Stimulated activated CD4-positive, alpha-beta T cell treated with anti-CD3 and anti-CD28 coated beads, Interleukin-12 subunit alpha, Interleukin-12 subunit beta, amount 100 ng/mL, for 4 hours (primary cell): ENCODE measurements at places on chromosomes 2 and 18.

DNA sequence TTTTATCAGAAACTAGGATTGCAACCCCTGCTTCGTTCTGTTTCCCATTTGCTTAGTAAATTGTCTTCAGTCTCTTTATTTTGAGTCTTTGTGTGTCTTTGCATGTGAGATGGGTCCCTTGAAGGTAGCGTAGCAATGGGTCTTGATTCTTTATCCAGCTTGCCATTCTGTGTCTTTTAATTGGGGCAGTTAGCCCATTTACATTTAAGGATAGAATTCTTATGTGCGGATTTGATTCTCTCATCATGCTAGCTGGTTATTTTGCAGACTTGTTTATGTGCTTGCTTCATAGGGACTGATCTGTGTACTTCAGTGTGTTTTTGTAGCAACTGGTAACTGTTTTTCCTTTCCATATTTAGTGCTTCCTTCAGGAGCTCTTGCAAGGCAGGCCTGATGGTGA lies 73.5 kb downstream of the EPC2 start:
- no peak for DNase-seq

- no peak for DNase-seq
Observed at GRCh38 chr2:142665241-142665640, 212.2 kb upstream of the KYNU start.

DNA sequence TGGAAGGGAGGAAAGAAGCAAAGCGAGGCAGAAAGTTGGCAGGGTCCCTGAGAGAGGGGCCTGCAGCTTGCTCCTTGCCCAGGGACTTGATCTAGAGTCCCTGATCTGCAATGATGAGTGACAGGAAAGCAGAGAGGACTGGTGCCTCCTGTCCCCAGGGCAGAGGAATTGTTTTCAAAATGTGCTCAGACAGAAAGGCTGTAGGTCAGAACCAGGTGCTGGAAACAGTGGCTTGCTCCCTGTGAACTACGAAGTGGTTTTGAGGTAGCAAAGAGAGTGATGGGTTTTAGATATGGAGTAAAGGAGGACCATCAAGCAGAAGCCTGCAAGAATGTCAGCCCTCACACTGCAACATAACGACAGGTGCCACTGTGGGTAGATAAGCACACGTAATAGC lies 164.9 kb upstream of the SERTAD2 start:
- DNase-seq, result no peak

GRCh38 chr2:144643537-144644336 lies 123.8 kb upstream of the ZEB2 start:
- DNase-seq, result no peak

GRCh38 chr2:236607471-236608187 lies 38.0 kb downstream of the ACKR3 start:
- no peak for DNase-seq

GRCh38 chr2:214050731-214051130 lies 360.1 kb upstream of the VWC2L start:
- no peak for DNase-seq

GRCh38 chr2:238090887-238091286 lies 9.3 kb upstream of the ESPNL start:
- DNase-seq, result no peak

GRCh38 chr2:138029276-138029675 lies 65.0 kb downstream of the HNMT start:
- DNase-seq, result no peak

DNA sequence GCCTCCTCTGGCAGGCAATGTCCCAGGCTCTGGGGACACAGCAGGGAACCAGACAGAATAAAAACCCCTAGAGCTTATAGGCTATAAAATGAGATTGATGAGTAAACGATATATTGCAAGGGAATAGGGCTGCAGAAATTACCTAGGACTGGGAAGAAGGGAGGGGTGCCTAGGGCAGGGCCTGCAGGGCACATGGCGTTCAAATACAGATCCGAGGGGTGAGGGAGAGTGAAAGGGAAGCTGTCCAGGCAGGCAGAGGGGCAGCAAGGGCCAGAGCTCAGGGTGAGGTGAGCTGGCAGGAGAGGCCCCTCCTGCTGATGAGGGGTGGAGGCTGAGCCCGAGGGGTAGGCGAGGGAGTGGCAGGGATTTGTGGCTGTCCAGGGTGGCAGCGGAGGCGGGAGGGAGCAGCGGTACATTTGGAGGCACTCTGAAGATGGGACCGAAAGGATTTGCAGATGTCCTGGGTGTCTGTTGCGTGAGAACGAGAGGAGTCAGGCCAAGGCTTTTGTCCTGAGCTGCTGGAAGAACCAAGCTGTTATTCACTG lies 33.7 kb downstream of the KCNIP3 start:
- DNase-seq, result no peak

- DNase-seq, result no peak
Observed at GRCh38 chr2:127778850-127779249, 32.1 kb downstream of the WDR33 start.

GRCh38 chr18:49399003-49399402 lies 61.4 kb downstream of the DYM start:
- no peak for DNase-seq

- no peak for DNase-seq
Observed at GRCh38 chr2:149312039-149312438, 18.3 kb upstream of the LYPD6 start.

- DNase-seq, result no peak
Observed at GRCh38 chr2:227870710-227871374, 589 bp upstream of the DAW1 start.

- no peak for DNase-seq
Observed at GRCh38 chr2:153101187-153101586, 377.4 kb downstream of the RPRM start.

GRCh38 chr18:37631422-37631821 lies 65.8 kb upstream of the CELF4 start:
- DNase-seq, result no peak

GRCh38 chr18:13548106-13548819 lies 178.1 kb downstream of the FAM210A start:
- no peak for DNase-seq

DNA sequence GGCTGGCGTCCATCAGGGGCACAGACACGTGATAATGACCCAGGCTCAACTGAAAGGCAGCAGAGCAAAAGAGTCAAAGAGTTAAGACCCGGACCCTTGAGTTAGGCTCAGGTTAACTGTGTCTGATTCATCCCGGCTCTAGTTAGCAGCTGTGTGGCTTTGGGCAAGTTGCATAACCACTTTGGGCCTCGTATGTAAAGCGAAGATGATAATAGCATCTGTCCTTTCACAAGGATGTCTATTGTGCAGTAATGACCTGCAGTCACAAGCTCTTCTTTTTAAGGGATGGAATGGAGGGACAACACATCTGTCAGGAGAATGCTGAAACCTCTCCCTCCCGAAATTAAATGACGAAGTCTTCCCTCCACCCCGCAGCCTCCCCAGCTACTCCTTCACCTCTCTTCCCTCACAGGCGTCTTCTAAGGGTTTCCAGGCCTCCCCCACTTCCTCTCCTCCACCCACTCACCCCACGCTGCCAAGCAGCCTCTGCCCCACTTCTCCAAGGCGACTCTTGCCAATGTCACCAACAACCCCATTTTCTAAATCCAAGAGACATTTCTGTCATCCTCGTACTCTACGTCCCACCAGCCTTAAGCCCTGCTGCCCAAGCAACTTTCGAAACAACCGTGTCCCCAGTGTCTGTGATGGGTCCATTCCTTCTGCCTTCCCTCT lies 135.1 kb upstream of the ID2 start:
- no peak for DNase-seq

DNA sequence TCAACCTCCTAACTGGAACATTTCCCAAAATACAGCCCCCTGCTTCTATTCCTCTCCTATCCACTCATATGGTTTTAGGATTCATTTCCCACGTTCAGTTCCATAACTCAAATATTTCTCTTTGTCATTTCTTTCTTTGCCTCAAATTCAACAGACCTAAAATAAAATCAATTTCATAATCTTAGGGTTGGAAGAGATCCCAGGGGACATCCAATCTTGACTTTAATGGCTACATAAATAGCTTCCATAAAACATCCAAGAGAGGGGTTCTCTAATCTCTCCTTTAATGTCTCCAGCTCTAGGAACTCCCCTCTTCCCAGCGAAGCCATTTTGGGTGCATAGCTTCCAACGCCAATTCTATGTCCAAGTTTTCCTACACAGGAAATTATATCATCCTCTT lies 33.8 kb downstream of the RBKS start:
- DNase-seq, result no peak

DNA sequence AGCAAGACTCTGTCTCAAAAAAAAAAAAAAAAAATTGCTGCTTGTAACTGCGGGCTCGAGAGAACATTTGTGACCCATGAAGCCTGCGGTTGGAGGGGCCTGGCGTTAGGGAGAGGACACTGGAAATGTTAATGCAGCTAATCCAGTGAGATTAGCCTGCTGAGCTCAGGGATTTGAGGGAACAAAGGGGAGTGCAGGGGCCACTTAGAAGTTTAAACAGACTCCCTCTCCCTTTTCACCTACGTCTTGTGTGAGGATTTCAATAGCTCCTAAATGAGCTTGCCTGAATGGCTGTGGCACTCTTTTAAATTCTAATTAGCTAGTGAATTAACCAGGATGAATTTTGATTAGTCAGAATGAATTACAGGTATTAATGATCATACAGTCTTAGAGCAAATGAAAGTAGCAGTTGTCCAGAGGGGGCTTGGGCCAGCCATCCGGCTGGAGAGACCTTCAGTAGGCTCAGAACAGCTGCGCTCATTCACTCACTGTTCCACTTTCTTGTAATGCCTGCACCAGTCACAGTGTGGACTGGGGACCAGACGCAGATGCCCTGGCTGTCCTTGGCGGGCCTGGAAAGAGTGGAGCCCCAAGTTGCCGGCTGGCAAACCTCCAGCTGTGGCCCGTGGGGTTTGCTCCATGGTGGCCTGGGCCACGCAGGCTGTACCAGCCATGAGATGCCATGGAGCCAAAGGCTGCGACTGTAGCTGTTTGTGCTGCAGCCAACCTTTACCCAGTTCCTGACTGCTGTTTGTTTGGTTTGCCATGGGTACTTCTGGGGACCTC lies 20.8 kb downstream of the LDLRAD4 start:
- DNase-seq, result no peak

DNA sequence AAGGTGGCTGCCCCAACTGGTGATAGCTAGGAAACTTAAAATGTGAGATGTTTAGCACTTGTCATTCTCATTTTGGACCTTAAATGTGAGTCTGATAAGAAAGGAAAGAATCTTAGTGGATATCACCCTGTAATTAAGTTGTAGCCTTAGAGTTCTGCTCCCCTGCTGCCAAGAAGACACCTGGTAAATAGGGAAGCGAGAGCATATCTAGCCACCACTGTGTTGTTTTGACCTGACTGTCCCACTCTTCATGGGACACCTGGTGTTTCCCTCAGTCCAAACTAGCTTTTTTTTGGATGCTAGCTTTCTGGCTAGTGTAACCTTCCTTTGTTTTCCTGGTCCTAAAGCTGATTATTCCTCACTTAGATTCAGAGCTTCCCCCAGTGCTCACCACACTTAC lies 357.6 kb downstream of the RAD51AP2 start:
- no peak for DNase-seq

DNA sequence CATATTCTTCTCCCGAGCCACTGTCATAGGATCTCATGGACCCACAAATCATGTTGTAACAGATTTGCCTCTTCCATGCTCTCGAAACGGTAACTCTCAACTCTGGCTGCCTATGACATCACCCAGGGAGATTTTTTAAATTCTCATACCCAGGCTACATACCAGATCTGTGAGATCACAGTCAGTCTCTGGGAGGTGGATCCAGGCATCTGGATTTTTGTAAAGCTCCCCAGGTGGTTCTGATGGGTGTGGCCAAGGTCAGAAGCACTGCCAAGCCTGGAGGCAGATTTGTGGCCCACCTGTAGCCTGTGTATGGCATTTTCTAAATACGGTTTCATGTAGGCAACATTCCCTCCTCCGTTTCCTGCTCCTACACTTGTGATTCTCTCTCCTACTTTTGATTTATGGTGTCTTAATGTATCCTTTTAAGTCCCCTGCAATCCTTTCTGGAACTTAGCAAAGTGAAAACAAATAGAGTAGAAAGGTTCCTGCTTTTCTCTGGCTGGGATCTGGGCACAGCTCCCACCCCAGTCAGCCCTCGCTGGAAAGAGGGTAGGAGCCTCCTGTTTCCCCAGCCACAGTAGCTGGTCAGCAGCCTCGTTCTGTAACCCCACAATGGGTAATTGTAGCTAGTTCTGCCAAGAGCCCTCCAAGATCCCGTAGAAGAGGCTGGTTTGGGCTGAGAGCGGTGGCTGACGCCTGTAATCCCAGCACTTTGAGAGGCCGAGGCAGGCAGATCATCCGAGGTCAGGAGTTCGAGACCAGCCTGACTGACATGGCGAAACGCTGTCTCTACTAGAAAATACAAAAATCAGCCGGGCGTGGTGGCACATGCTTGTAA lies 96.2 kb downstream of the KLHL29 start:
- DNase-seq, result no peak

DNA sequence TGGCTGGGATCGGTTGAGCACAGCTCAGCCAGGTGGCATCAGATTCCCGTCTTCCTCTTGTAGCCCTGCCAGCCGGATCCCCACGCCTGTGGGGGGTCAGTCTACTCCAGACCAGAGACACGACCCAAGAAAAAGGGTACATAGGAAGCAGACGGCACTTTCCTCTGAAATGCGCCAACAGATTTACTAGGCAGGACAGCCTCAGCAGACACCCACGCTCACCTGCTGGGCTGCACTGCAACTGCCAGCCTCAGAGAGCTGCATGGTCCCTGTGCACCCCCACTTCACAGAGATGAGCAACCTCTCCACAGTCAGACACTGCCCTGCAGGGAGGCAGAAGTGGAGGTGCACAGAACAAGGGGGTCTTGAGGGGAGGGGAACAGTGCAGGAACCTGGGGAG lies 75.7 kb upstream of the OTOS start:
- DNase-seq, result no peak

DNA sequence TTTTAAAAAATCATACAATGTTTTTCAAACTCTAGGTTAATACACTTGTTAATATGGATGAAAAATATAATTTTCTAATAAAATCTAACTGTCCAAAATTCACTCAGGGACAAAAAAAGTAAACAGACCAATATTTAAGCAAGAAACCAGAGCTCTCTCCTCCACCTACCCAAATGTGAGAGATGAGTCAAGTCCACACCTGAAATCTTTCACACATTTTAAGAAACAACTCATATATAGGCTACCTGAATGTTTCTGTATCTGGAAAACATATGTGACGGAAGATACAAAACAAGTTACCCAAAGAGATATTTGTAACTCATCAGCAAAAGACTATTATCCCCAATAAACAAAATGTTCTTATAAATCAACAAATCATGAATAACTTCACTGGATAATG lies 20.2 kb downstream of the ZNF516 start:
- no peak for DNase-seq

- no peak for DNase-seq
Observed at GRCh38 chr2:113770929-113771328, 14.5 kb upstream of the SLC35F5 start.
